Neural crest cell (in vitro differentiated cells): ENCODE measurements at places on chromosomes 1 and 21.

DNA sequence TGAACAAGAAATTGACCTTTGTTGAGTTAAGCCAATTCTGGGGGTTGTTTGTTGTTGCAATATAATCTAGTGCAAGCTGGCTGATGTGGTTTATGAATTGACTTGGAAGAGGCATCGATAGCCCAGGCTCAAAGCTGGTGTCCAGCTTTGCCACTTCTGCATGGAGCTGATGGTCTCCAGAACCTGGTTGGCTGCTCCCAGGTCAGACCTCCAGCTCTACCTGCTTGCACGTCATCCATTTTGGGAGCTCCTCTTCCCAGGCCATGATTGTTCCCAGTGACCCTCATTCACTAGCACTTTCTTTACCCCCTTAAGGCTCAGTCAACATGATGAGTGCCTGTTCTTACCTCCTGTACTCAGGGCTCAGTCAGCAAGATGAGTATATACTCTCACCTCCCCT is 5.8 kb upstream of the AJAP1 start:
- H3K27ac ChIP-seq, result no peak overlapping the region
- peaks cover 27% of the 10 kb centered on the region for H3K27me3 ChIP-seq
- DNase-seq, result no peak
- no peak overlapping the region for H3K4me3 ChIP-seq

DNA sequence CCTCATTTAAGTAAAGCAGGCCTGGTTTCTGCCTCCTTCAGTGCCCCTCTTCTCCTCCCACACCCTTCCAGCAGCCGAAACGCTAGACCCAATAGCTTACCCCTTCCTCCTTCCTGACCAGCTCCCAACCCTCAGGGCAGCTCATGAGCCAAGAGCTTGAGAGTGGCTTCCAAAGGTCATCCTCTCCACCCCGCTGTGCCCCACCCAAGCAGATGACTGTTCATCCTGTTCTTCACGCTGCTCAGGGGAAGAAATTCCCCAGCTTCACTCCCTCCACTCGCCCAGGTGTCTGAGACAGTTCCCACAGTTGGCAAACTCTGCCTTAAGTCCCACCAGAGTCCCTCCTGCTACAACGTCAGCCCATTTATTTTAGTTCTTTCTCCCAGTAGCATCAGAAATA is 23.4 kb downstream of the ARHGEF19 start:
- H3K27ac ChIP-seq, result no peak overlapping the region
- no peak for DNase-seq

GRCh38 chr1:170583186-170583585 is 51.2 kb downstream of the GORAB start:
- no peak overlapping the region for H3K4me3 ChIP-seq
- H3K36me3 ChIP-seq, result no peaks in the 10 kb centered on the region
- DNase-seq, result no peak
- peaks cover 33% of the 10 kb centered on the region for H3K4me1 ChIP-seq
- H3K27ac ChIP-seq, result no peak overlapping the region
- H3K27me3 ChIP-seq, result no peaks in the 10 kb centered on the region

- peaks cover 6% of the 10 kb centered on the region for H3K4me1 ChIP-seq
- H3K4me3 ChIP-seq, result no peak overlapping the region
- H3K27ac ChIP-seq, result no peak overlapping the region
- no peaks in the 10 kb centered on the region for H3K27me3 ChIP-seq
- no peaks in the 10 kb centered on the region for H3K36me3 ChIP-seq
These were observed 145.6 kb downstream of the ZZZ3 start for GRCh38 chr1:77536813-77537212.

- H3K36me3 ChIP-seq, result no peaks in the 10 kb centered on the region
- no peak for DNase-seq
- no peak overlapping the region for H3K4me3 ChIP-seq
- peaks cover 34% of the 10 kb centered on the region for H3K27me3 ChIP-seq
- H3K4me1 ChIP-seq, result no peaks in the 10 kb centered on the region
- no peak overlapping the region for H3K27ac ChIP-seq
These were observed 59.6 kb upstream of the CSF3R start for GRCh38 chr1:36542024-36542961.

DNA sequence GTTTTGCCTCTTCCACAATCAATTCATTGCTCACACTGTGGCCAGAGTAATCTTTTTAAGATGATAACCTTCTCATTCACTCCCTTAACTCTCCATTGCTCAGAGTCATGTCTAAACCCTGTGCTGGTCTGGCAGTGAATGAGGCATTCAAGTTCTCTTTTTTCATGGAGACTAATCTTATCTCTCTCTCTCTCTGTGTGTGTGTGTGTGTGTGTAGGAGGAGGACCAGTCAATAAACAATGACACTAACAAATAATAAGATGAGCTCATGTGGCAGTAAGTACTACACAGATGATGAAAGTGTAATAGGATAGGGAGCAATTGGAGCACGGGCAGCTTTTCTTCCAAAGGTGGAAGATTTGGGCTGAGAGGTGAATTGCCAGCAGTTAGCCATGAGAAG is 122.0 kb upstream of the B3GALT2 start:
- no peak overlapping the region for H3K27ac ChIP-seq
- H3K4me3 ChIP-seq, result no peak overlapping the region
- no peaks in the 10 kb centered on the region for H3K36me3 ChIP-seq
- H3K27me3 ChIP-seq, result no peaks in the 10 kb centered on the region
- DNase-seq, result no peak
- no peaks in the 10 kb centered on the region for H3K4me1 ChIP-seq

DNA sequence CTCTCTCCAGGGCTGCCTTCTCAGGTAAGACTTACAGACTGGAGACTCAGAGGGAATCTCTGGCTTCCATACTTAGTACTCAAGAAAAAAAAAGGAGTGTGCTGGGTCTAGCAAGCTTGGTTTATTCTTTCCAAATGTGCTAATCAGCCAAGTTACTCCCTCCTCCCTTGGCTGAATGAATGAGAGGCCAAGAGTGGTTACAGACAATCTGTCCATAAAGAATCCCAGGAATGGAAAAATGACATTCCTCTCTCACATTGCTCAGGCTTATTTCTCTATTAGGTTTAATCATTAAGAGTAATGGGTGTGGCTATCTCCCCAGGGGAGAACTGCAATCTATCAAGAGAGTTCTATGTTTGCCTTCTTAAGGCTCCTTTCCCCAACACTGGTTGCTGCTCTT is 547.3 kb upstream of the PLXNA2 start:
- no peaks in the 10 kb centered on the region for H3K4me1 ChIP-seq
- H3K27me3 ChIP-seq, result no peaks in the 10 kb centered on the region
- H3K36me3 ChIP-seq, result no peaks in the 10 kb centered on the region
- no peak overlapping the region for H3K4me3 ChIP-seq
- H3K27ac ChIP-seq, result no peak overlapping the region

GRCh38 chr1:65310078-65310587 is 790 bp downstream of the DNAJC6 start:
- H3K27ac ChIP-seq, result no peak overlapping the region
- H3K4me1 ChIP-seq, result peaks cover 16% of the 10 kb centered on the region
- H3K4me3 ChIP-seq, result peak overlapping the region; percentile 91
- DNase-seq, result no peak

GRCh38 chr1:27333717-27334279 is 8.0 kb upstream of the SYTL1 start:
- DNase-seq, result no peak
- H3K27ac ChIP-seq, result no peak overlapping the region
- no peaks in the 10 kb centered on the region for H3K27me3 ChIP-seq
- H3K4me1 ChIP-seq, result peaks cover 5% of the 10 kb centered on the region
- H3K36me3 ChIP-seq, result peaks cover 5% of the 10 kb centered on the region

GRCh38 chr1:16164213-16165072 is 8.6 kb upstream of the EPHA2 start:
- peaks cover 62% of the 10 kb centered on the region for H3K4me1 ChIP-seq
- no peaks in the 10 kb centered on the region for H3K36me3 ChIP-seq
- H3K27ac ChIP-seq, result peak overlapping the region; percentile 36
- H3K4me3 ChIP-seq, result peak overlapping the region; percentile 58
- DNase-seq, result no peak
- H3K27me3 ChIP-seq, result no peaks in the 10 kb centered on the region

- peaks cover 15% of the 10 kb centered on the region for H3K4me1 ChIP-seq
- no peak overlapping the region for H3K4me3 ChIP-seq
- DNase-seq, result no peak
- no peak overlapping the region for H3K27ac ChIP-seq
- no peaks in the 10 kb centered on the region for H3K36me3 ChIP-seq
- H3K27me3 ChIP-seq, result no peaks in the 10 kb centered on the region
These were observed 127.5 kb downstream of the GALNT2 start for GRCh38 chr1:230194525-230194924.

DNA sequence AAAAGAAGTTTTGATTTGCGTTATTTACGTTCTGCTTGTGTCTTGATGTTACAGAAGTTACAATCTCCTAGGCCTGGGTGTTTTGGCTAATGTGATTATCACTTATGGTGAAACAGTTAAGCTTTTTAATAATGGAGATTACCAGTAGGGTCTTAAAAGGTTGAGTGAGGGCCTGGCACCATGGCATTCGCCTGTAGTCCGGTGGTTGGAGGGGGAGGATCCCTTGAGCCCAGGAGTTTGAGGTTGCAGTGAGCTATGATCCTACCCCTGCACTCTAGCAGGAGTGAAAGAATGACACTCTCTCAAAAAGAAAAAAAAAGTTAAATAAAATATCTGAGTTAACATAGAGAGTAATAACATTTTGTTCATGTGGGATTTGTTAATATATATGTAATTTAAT is 8.8 kb upstream of the SPEN start:
- no peak overlapping the region for H3K27ac ChIP-seq
- H3K27me3 ChIP-seq, result peaks cover 6% of the 10 kb centered on the region
- H3K4me3 ChIP-seq, result peak overlapping the region; percentile 57
- no peak for DNase-seq
- peaks cover 2% of the 10 kb centered on the region for H3K36me3 ChIP-seq

GRCh38 chr1:208691012-208691411 is 446.8 kb upstream of the PLXNA2 start:
- H3K27ac ChIP-seq, result no peak overlapping the region
- no peaks in the 10 kb centered on the region for H3K4me1 ChIP-seq
- no peaks in the 10 kb centered on the region for H3K36me3 ChIP-seq
- DNase-seq, result no peak
- no peaks in the 10 kb centered on the region for H3K27me3 ChIP-seq

GRCh38 chr1:156086256-156086662 is 4.0 kb upstream of the MEX3A start:
- H3K4me1 ChIP-seq, result peaks cover 58% of the 10 kb centered on the region
- H3K27ac ChIP-seq, result peak overlapping the region; percentile 8
- H3K36me3 ChIP-seq, result peaks cover 4% of the 10 kb centered on the region
